ENCODE measurements at places on chromosomes 1 and 21.

GRCh38 chr21:42461881-42462877 lies 33.8 kb downstream of the RSPH1 start:
- peak; percentile 44 for DNase-seq

GRCh38 chr1:100909018-100909417 lies 13.1 kb downstream of the SLC30A7 start:
- no peak for DNase-seq

DNA sequence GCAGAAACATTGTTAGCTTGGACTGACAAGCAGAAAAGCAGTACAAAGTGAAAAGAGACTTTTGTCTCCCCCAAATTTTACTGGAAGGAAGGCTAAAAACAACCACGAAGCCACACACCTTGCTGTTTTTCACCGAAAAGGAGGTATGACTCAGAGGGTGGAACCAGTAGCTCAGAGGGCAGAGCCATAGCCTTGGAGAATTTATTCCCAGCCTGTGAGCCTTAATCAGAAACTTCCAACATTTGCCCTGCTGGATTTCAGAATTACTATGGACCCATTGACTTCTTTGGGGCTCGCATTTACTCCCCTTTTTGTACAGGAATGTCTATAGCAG lies 32.0 kb downstream of the RPS6KC1 start:
- no peak for DNase-seq

DNA sequence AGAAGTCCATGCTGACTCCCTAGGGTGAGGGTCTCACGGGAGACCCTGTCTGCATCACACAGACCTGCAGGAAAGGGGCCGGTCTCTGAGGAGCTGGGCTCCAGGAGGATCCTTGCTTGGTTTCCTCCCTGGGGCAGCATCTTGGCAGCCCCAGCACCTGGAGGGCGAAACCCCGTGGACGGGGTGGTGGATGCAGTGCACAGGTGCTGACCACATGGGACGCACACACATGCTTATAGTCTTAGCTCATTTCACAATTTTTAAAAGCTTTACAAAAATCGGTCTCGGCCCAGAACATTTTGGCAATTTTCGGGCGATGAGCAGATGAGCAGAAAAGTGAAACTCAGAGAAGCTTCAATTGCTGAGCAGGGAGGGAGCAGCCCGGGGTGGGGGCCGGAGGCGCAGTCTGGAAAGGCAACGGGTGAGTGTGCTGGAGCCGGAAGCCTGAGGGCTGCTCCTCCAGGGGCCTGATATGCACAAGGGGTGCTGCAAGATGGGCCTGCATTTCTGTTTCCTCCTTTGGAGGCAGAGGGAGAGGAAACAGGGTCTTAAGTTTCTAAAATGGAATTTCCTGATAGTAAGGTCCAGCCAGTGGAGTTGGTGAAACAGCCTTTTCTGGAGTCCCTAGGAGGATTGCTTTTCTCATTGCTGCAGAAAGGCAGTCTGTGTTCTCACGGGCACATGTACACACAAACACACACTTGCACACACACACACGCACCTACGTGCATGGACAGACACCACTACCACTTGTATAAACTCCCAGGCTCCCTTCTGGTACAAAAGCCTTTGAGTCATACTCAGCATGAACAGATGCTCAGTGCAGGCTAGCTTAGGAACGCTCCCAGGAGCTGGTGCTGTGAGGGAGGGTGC lies 60.6 kb downstream of the SCCPDH start:
- peak; percentile 85 for DNase-seq

GRCh38 chr21:46048926-46049889 lies 48.7 kb upstream of the COL6A2 start:
- no peak for DNase-seq

- DNase-seq, result no peak
Observed at GRCh38 chr1:57324388-57324787, 99.5 kb downstream of the DAB1 start.

- DNase-seq, result no peak
Observed at GRCh38 chr1:219340796-219341195, 167.1 kb downstream of the LYPLAL1 start.

DNA sequence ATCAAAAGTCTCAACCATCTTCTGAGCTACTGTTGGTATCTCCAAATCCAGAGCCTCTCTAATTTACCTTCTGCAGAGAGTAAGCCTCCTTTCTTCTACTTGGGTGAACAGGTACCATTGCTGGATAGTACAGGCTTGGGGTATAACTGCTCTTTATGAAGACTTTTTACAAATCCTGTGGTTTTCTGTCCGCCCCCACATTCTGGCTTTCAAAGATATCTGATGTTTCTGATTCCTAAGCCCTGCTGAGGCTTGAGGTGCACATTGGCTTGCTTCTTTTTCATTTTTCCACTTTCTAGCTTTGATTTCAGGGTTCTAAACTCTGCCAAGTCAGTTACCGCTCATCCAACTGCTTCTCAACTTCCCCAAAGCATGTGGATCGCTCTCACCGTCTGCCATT lies 37.1 kb downstream of the TENT5C start:
- no peak for DNase-seq

DNA sequence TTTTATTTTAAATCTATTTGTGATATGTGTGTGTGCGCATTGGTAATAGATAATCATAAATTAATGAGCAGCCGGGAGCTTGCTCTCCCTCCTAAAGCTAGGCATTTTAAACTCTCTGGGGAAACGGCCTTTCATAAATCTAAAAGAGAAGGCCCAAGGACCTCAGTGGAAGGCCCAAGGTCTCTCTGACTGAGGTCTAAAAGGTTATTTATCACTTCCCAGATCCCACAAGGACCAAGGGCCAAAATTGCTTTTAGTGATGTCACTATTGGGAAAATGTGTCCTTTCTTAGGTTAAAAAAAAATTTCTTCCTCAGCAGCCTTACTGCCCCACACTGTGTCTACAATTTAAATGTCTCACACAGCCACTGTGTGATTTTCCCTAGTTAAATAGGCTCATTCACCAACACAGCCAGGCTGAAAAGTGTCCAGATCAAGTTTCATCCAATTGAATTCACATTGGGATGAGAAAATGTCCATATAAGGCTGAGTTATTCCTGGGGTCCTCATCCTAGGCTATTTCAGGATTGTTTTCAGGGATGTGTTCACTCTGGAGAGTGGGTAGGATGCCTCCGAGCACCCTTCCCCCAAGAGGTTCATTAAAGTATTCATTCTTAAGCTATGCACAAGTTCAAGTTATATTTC lies 46.1 kb downstream of the SLC44A3 start:
- DNase-seq, result no peak

DNA sequence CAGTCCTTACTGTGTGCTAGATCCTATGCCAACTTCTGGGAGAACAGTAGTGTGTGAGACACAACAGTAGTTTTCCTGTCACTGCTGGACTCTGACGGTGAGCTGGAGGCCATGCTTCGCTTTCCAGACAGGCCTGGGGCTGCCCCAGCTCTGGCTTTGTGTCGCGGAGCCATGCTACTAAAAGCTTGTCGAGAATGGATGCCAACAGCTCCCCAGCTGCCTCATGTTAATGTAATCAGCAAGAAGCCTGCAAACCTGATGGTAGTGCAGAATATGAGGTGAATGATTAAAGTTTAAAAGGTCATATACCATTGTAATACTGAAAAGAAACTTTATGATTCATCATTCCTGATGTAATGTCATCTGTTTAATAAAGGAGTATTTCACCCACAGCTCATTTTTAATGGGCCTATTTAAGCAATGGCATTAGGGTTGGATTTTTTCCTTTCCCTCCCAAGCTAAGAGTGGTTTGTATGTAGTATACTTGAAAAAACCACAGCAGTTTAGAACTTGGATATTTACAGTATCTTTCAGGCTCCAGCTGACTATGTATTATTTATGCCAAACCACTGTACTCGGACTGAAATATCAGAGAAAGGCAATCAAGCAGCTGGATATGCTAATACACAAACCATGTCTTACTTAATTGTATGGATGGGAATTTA lies 343.0 kb downstream of the NUF2 start:
- DNase-seq, result no peak

GRCh38 chr1:68314151-68314780 lies 81.9 kb upstream of the WLS start:
- DNase-seq, result no peak

GRCh38 chr1:233569636-233570035 lies 44.3 kb upstream of the KCNK1 start:
- DNase-seq, result no peak

DNA sequence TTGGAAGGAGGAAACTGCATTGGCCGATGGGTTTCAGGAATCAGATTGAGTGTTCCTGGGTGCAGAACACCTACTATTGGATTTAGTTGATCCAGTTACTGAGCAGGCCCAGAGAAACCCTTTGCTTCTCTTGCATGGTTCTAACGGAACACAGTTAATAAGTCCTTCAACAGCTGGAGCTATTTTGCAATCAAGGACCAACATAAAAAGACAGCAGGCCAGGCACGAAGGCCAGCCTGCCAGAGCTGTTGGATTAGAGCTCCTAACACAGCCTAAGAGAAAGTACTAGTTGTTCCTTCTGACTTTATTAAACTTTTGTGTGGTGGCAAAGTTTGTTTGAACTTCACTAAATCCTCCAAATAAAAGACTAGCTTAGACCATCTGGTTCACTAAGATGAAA lies 148.0 kb upstream of the LMO4 start:
- DNase-seq, result peak; percentile 67

DNA sequence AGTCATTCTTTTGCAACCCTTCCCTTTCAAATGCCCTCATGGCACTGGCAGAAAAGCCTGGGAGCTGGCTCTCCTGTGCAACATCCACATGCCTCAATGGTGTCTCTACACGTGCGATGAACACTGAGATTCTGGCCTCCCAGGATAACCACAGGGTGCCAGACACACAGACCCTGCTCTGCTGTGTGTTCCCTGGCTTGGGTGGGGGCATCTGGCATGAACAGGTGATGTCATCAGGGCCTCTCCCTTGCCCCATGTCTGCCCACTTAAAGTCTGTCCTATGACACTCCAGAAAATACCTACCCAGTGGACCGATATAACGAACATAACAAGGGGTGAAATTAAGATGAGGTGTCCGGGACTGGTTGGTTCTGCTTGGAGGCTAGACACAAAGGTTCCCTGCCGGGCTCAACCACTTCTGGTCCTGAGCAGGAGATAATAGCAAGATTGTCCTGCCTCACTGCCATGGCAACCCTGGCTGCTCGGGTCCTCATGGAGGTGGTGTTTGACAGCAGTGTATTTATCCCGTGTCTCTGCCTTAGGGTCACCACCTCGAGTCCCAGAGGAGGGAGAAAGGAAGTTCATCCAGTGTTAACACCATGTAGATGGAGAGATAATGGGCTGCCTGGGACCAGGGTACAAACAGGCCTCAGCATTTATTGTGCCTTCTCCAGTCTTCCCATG lies 19.3 kb downstream of the INSRR start:
- no peak for DNase-seq

DNA sequence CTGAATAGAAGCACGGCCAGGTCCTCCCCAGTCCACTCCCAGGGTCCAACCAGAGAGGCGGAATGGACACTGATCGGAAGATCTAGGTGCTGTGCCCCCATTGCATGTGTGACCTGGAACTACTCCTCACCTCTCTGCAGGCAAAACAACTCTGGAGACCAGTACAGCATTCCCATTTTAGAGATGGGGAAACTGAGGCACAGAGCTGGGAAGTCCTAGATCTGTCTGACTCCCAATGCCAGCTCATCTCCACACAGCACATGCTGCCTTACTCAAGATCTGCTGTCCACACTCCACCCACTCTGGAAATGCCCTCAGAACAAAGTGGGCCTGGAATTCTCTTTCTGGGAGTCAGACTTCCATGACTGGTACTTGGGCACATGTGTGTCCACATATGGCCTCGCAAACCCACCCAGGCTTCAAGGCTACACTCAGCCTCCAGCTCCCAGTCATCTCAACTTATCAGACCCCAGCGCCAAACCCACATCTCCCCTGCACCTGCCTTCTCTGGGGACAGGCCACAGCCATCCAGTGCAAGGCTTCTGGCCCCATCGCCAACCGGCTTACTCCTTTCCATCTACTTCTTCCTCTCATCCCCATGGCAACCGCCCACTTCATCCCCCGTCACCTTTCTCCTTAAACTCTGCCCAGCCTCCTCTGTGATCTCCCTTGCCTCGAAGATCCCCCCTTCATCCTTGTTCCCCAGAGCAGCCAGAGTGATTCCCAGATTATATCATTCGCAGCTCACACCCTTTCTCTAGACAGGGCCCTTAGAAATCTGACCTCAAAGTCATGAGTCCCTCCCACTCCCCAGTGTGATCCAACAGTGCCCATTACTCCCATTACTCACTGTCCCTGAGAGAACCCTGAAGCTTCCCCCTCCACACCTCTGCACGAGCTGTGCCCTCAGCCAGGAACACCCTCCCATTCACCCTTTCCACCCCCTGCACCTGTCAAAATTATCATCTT lies 2.7 kb downstream of the COL8A2 start:
- no peak for DNase-seq

- peak; percentile 90 for DNase-seq
Observed at GRCh38 chr1:204494281-204495077, at the start of gene PIK3C2B. PIK3C2B (minus strand) TSS chr1:204494805; CDS start chr1:204469802, 25,003 bp downstream.

GRCh38 chr1:25784575-25785051 lies 15.4 kb upstream of the SELENON start:
- DNase-seq, result no peak

- DNase-seq, result peak; percentile 14
Observed at GRCh38 chr1:240691909-240692705, 80.2 kb upstream of the GREM2 start.

- peak; percentile 86 for DNase-seq
Observed at GRCh38 chr1:46595127-46595526, 8.9 kb downstream of the MKNK1 start.

- DNase-seq, result no peak
Observed at GRCh38 chr1:64711266-64711665, 33.6 kb upstream of the RAVER2 start.

DNA sequence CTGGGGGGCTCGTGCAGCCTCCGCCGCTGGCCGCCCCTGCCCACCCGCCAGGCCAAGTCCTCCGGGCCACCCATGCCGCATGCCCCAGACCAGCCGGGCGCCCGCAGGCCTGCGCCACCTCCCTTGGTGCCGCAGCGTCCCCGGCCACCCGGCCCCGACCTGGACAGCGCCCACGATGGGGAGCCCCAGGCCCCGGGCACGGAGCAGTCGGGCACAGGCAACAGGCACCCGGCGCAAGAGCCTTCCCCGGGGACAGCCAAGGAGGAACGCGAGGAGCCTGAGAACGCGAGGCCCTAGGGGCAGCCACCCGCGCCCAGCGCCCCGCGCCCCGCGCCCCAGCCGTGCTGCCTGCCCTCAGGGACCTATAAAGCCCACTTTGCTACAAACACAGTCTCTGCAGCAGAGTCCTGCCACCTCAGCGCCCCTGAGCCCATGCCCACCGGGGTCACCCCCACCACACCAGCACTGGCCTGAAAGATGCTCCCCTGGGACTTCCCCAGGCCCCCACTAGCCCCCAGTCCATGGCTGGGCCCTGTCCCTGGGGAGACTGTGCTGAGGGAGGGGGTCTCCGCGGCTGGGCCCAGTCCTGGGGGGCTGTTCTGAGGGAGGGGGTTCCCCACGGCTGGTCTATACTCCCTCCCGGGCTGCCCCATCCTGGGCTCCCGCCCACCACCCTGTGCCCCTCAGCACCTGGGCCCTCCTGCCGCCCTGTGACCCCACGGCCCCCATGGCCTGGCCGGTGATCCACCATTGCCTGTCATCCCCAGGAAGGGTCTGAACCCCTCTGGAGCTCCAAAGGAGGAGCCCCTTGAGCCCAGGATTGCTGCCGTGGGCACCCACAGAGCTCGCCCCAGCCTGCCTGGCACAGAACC lies 8.6 kb downstream of the TNFRSF18 start:
- no peak for DNase-seq

Data from hematopoietic multipotent progenitor cell treated with erythropoietin and hydrocortisone succinate and interleukin-3 and kit ligand, for 4 days (in vitro differentiated cells).